AG04449 (cell line): ENCODE measurements at places on chromosomes 16 and 17.

- DNase-seq: no peak
Observed at GRCh38 chr17:10032118-10032852, 127.2 kb upstream of the RCVRN start.

DNA sequence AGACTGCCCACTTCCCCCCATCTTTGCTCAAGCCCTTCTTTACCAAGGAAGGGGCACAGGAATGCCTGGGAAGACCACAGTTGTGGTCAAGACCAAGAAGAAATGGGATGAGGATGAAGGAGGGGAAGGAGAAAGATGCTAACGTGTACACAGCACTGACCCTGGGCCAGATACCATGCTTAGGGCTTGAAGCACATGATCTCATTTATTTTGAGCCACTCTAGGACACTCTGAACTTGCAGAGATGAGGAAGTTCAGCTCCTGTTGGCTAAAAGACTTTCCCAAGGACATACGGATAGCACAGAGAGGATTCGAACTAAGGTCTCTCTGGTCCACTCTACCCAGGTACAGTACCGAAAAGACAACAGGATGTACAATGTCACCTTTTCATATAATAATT is 42.6 kb downstream of the PIK3R5 start:
- no peak for DNase-seq

- DNase-seq: no peak
Observed at GRCh38 chr16:85056211-85056748, 28.7 kb downstream of the KIAA0513 start.

DNA sequence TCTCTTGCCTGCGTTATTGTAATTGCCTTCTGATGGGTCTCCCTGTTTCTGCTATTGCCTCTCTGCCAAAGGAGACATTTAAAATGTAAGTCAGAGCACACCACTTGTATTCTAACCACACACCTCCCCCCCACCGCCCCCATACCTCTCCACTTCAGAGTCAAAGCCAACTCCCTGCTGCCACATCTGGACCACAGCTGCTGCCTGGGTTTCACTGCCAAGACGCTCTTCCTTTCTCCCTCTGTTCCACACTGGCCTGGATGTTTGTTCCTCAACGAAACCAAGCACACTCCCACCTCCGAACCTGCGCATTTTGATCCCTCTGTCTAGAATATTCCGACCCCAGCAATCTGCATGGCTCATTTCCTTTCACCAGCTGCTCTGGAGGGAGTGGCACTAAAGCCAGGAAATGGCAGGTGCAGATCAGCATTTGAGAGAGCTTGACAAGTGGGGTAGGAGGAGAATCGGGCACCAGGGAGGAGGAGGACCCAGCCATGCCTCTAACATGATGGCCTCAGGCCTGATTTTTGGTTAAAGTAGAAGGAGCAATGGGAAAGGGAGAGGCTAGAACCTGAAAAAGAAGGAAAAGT is 92.4 kb upstream of the HS3ST2 start:
- DNase-seq: no peak

- no peak for DNase-seq
Observed at GRCh38 chr17:55484575-55484974, 26.7 kb downstream of the SMIM36 start.

- DNase-seq: no peak
Observed at GRCh38 chr16:85203462-85203813, 91.2 kb upstream of the CIBAR2 start.
